ENCODE measurements at places on chromosomes 2 and 18. TPM values are rescaled to one million over a fixed set of nuclear protein-coding genes. Genes with fewer than 3 reads are reported as not detected.

SLC5A7 gene
- total RNA-seq: not detected

AOX1 gene
- total RNA-seq: 2.4 TPM

CLEC4F gene
- 1.1 TPM for total RNA-seq

PAX8 gene
- total RNA-seq: 3.2 TPM

C1QL2 gene
- 0.98 TPM for total RNA-seq
